ENCODE measurements at places on chromosomes 16 and 17. TPM values are rescaled to one million over a fixed set of nuclear protein-coding genes. Genes with fewer than 3 reads are reported as not detected.

Gene PMFBP1
- 8.5 TPM for total RNA-seq

DNA sequence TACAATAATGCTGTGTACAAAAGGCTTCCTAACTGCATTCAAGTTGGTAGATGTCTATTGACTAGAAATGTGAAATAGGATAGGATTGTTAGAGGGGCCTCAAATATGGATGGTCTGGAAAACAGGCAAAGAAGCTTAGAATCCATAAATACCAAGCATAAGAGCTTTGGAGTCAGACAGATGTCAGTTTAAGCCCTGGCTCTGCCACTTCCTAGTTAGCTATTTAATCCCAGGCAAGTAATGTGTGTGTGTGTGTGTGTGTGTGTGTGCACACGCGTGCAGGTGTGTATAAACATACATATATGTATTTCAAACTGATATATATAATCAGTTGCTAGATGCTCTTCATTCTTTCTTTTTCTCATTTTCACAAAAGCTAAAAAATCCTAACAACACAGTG, 66.7 kb downstream of the MMD start:
- no peaks in the 10 kb centered on the region for H3K27me3 ChIP-seq
- no peak overlapping the region for H3K4me3 ChIP-seq
- H3K36me3 ChIP-seq, result no peaks in the 10 kb centered on the region
- DNase-seq, result no peak
- no peak overlapping the region for H3K27ac ChIP-seq
- H3K4me1 ChIP-seq, result no peaks in the 10 kb centered on the region

Gene PPP1R27
- total RNA-seq, result not detected

GRCh38 chr16:89506113-89506504, 2.1 kb upstream of the SPG7 start:
- peaks cover 70% of the 10 kb centered on the region for H3K36me3 ChIP-seq
- DNase-seq, result no peak
- peak overlapping the region; percentile 64 for H3K4me3 ChIP-seq
- peaks cover 34% of the 10 kb centered on the region for H3K4me1 ChIP-seq

Gene BRCA1
- total RNA-seq, result 62.7 TPM

GRCh38 chr16:71927383-71927782, 32.1 kb downstream of the IST1 start:
- H3K27ac ChIP-seq, result peak overlapping the region; percentile 35
- H3K4me3 ChIP-seq, result no peak overlapping the region
- peak; percentile 74 for DNase-seq
- peaks cover 37% of the 10 kb centered on the region for H3K4me1 ChIP-seq
- H3K27me3 ChIP-seq, result no peaks in the 10 kb centered on the region

DNA sequence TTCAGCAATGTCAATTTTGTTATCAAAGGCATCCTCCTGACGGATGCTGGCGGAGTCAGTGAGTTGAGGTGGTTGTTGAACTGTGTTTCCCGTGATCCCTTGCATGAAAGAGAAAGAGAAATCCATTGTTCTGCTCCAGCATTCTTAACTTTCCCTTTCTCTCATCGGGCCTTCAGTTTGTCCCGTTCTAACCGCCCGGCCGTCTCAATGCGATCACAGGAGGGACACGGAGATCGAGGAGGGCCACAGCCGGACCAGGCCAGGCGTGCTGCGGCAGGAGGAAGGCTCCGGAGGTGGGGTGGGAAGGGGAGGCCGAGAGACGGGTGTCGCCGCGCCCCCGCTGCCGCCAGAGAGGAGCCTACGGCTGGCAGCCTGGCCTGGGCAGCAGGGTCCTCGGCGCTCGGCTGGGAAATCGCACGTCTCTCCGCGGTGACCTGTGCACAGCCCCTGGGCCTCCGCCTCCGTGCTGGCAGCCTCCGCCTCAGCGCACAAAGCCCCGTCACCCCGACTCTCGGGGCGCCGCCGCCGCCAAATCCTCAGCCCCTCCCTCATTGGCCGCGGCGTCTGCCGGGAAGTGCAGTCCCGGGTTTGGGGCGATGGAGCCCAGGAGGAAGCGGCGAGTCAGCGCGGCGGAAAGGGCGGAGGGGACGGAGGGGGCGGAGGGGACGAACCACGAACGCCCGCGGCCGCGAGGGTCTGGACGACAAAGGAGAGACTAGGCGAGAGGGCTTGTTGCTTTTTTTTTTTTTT, 38.1 kb downstream of the SOST start:
- DNase-seq, result peak; percentile 87
- H3K36me3 ChIP-seq, result peaks cover 18% of the 10 kb centered on the region
- peaks cover 17% of the 10 kb centered on the region for H3K4me1 ChIP-seq
- H3K27me3 ChIP-seq, result peaks cover 49% of the 10 kb centered on the region
- peak overlapping the region; percentile 66 for H3K27ac ChIP-seq

Gene RUNDC3A
- total RNA-seq, result 0.86 TPM

Gene DOC2B
- total RNA-seq, result not detected

DNA sequence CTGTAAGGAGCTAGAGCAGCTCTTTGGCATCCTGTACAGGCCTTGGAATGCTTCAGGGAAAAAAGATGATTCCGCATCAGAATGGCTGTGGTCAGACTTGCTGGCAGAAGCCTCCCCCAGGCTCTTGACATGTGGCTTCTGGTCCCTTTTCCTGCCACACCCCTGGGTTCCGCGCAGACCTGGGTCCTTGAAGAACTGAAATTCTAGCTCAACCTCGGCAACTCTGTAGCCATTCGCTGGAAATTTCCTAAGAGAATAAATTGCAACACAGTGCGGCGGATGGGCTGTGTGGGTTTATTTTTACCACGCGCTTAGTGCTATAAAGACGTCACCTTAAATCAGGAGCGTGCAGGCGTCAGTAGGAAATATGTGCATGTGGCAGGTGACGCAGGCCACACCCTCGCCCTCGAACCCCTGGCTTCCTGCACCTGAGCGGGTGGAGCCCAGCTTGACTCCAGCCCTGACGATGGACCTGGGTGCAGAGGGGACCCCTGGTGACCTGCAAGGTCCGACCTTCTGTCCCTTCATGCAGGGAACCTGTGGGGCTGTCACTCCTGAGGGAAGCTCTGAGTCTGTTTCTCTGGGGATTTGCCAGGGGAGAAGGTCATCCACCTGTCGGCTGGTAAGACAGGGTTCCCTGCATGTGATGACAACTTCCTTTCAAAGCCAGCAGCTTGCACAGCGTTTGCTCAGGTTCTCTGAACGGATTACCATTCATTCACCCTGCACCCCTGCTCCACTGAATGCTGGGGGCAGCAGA, 46.3 kb downstream of the METRNL start:
- peaks cover 73% of the 10 kb centered on the region for H3K27me3 ChIP-seq
- H3K36me3 ChIP-seq, result no peaks in the 10 kb centered on the region
- peaks cover 17% of the 10 kb centered on the region for H3K4me1 ChIP-seq
- no peak for DNase-seq
- no peak overlapping the region for H3K4me3 ChIP-seq

DNA sequence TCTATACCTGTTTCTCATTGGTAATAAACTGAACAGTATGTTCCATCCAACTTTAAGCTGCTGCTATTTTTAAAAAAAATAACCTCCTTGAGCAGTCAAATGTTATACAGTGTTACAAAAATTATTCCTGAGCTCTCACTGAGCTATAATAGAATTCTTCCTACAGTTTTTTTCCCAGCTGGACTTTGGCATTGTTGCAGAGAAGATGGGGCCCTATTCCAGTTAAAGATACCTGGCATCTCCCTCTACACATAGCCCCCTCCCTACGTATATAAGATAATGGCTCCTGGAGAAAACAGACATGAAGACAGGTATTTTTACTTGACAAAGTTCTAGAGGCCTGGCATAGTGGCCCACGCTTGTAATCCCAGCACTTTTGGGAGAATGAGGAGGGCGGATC, 1.6 kb upstream of the COX6A2 start:
- no peak overlapping the region for H3K4me3 ChIP-seq
- no peak for DNase-seq
- peaks cover 5% of the 10 kb centered on the region for H3K36me3 ChIP-seq
- peaks cover 46% of the 10 kb centered on the region for H3K27me3 ChIP-seq
- no peak overlapping the region for H3K27ac ChIP-seq

GRCh38 chr16:79184464-79185030, 416.0 kb downstream of the MAF start:
- H3K27ac ChIP-seq, result no peak overlapping the region
- H3K27me3 ChIP-seq, result no peaks in the 10 kb centered on the region
- no peaks in the 10 kb centered on the region for H3K36me3 ChIP-seq
- no peak for DNase-seq
- H3K4me1 ChIP-seq, result peaks cover 9% of the 10 kb centered on the region

DNA sequence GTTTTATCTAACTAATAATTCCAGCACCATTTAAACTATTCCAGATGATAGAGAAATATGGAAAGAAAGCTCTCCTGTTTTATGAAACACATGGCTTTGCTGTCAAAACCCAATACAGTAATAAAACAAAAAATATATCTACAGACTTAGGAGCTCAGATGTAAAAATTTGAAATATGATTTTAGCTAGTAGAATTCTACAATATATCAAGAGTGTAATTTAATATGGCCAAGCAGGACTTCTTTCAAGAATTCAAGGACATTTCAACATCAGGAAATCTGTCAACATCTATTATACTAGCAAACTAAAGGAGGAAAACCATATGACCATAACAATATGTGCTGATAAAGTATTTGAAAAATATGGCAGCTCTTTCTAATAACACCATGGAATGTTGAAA, 57.5 kb downstream of the CCDC182 start:
- H3K4me1 ChIP-seq, result no peaks in the 10 kb centered on the region
- no peaks in the 10 kb centered on the region for H3K27me3 ChIP-seq
- no peaks in the 10 kb centered on the region for H3K36me3 ChIP-seq
- H3K27ac ChIP-seq, result no peak overlapping the region

GRCh38 chr17:35700150-35700549, 31.3 kb upstream of the RASL10B start:
- H3K4me3 ChIP-seq, result no peak overlapping the region
- H3K4me1 ChIP-seq, result no peaks in the 10 kb centered on the region
- DNase-seq, result no peak
- H3K27ac ChIP-seq, result no peak overlapping the region
- H3K36me3 ChIP-seq, result peaks cover 24% of the 10 kb centered on the region

Gene SDR42E2
- total RNA-seq, result not detected

GRCh38 chr17:53722407-53722806, 100.3 kb upstream of the KIF2B start:
- no peaks in the 10 kb centered on the region for H3K4me1 ChIP-seq
- no peaks in the 10 kb centered on the region for H3K27me3 ChIP-seq
- peak; percentile 49 for DNase-seq
- H3K4me3 ChIP-seq, result peak overlapping the region; percentile 50
- H3K36me3 ChIP-seq, result no peaks in the 10 kb centered on the region

Gene PIRT
- total RNA-seq, result not detected

GRCh38 chr16:49560004-49560830, 186.6 kb downstream of the C16orf78 start:
- no peak overlapping the region for H3K4me3 ChIP-seq
- peaks cover 48% of the 10 kb centered on the region for H3K27me3 ChIP-seq
- H3K36me3 ChIP-seq, result no peaks in the 10 kb centered on the region
- no peaks in the 10 kb centered on the region for H3K4me1 ChIP-seq
- no peak for DNase-seq

DNA sequence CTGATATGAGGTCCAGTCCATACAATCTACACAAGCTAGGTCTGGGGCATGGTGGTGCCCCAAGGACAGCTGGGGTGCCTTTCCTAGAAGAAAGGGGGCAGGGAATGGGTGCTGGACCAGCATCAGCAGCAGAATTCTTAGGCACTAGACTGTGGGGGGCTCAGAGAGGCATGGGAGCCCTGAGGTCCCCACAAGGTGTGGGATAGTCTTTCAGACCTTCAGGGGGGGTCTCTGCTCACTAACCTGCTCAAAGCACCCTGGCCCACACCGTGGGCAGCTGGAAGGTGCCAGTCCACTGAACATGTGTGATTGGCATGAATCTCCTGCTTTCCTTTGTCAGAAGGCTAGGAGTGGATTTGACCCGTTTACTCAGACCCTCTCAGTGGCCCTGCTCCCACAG, 26.1 kb upstream of the C16orf78 start:
- no peak for DNase-seq
- H3K27ac ChIP-seq, result no peak overlapping the region
- no peaks in the 10 kb centered on the region for H3K4me1 ChIP-seq
- H3K36me3 ChIP-seq, result no peaks in the 10 kb centered on the region
- no peak overlapping the region for H3K4me3 ChIP-seq

GRCh38 chr17:69130627-69131296, 10.9 kb downstream of the ABCA6 start:
- H3K4me1 ChIP-seq, result no peaks in the 10 kb centered on the region
- H3K4me3 ChIP-seq, result no peak overlapping the region
- H3K27ac ChIP-seq, result no peak overlapping the region
- no peaks in the 10 kb centered on the region for H3K36me3 ChIP-seq
- DNase-seq, result no peak

DNA sequence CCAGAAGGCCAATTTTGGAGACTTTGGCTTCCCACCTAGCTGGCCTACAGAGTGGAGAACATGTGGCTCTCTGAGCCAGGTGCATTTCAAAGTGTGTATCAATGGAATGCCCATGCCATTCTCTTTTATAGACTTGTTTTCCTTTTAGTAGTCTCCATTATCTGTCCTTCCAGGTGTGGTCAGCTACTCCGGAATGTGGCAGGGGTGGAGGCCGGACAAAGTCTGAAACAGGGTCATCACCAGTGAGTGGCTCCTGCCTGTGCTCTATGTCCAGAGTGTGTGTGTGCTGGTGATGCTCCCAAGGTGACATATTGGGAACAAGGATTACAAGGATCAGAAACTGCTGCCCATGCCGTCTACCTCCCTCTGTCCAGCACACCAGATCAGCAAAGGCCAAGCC, 3.8 kb upstream of the TMEM220 start:
- H3K27ac ChIP-seq, result no peak overlapping the region
- H3K4me1 ChIP-seq, result peaks cover 28% of the 10 kb centered on the region
- peaks cover 51% of the 10 kb centered on the region for H3K27me3 ChIP-seq

DNA sequence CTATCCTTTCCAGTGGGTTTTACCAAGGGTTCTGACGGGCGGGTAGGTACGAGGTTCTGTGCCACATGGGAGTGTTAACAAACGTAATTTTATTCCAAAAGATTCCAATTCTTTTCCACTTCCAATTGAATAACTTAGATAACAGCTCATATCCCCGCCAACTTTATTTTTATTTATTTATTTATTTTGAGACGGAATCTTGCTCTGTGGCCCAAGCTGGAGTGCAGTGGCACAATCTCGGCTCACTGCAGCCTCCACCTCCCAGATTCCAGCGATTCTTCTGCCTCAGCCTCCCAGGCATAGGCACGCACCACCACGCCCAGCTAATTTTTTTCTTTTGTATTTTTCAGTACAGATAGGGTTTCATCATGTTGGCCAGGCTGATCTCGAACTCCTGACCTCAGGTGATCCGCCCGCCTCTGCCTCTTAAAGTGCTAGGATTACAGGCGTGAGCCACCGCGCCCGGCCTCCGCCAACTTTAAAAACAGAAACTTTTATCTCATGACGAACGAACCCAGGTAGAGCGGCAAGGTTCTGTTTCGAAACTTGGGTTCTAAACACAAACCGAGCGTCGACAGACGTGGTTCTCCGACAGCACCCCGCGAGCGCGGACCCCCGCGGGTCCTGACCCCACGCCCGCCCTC, 613 bp downstream of the ECI1 start:
- H3K4me3 ChIP-seq, result peak overlapping the region; percentile 88
- H3K27me3 ChIP-seq, result no peaks in the 10 kb centered on the region
- H3K36me3 ChIP-seq, result peaks cover 81% of the 10 kb centered on the region
- peak overlapping the region; percentile 91 for H3K27ac ChIP-seq

GRCh38 chr16:63880948-63881347, 1240.9 kb downstream of the CDH11 start:
- no peak overlapping the region for H3K27ac ChIP-seq
- no peaks in the 10 kb centered on the region for H3K36me3 ChIP-seq
- H3K27me3 ChIP-seq, result no peaks in the 10 kb centered on the region
- DNase-seq, result no peak
- no peaks in the 10 kb centered on the region for H3K4me1 ChIP-seq

Gene TBC1D3G
- not detected for total RNA-seq

Gene ACD
- total RNA-seq, result 49.9 TPM

Gene PYDC1
- total RNA-seq, result not detected

Gene TBC1D3I
- total RNA-seq, result 3.3 TPM

Measured in Calu3 (cell line).